ENCODE measurements at places on chromosomes 11 and 22.

GRCh38 chr22:48256041-48256739, 1493.7 kb downstream of the TBC1D22A start:
- DNase-seq = no peak

DNA sequence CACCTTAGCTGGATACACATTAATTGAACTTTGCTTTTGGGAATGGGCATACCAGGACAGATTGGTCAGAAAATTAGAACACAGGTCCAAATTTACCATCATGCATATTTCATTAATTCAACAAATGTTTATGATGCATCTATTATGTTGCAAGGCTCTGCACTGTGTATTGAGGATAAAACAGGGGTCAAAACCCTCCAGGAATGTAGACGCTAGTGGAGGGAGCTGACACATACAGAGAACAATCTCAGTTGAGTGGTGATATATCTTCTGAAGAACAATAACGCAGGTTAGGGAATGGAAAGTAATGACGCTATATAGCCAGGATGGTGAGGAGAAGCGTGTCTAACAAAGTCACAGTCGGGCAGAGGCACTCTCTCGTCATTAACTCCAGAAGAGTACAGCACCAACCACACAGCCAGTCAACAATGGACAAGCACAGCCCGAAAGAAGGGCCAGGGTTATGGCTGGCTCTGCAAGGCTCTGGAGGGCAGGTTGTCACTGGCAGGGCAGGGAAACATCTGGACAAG, 3.8 kb downstream of the FLI1 start:
- no peak for DNase-seq

- no peak for DNase-seq
Observed at GRCh38 chr11:71426413-71426812, 21.8 kb downstream of the DHCR7 start.

GRCh38 chr11:116537709-116538108, 235.1 kb downstream of the BUD13 start:
- no peak for DNase-seq

GRCh38 chr11:121091492-121092152, 9.4 kb upstream of the TECTA start:
- DNase-seq = no peak

- DNase-seq = no peak
Observed at GRCh38 chr11:133104009-133104744, 428.1 kb downstream of the OPCML start.

GRCh38 chr22:17130199-17130598, 9.0 kb upstream of the TMEM121B start:
- no peak for DNase-seq

DNA sequence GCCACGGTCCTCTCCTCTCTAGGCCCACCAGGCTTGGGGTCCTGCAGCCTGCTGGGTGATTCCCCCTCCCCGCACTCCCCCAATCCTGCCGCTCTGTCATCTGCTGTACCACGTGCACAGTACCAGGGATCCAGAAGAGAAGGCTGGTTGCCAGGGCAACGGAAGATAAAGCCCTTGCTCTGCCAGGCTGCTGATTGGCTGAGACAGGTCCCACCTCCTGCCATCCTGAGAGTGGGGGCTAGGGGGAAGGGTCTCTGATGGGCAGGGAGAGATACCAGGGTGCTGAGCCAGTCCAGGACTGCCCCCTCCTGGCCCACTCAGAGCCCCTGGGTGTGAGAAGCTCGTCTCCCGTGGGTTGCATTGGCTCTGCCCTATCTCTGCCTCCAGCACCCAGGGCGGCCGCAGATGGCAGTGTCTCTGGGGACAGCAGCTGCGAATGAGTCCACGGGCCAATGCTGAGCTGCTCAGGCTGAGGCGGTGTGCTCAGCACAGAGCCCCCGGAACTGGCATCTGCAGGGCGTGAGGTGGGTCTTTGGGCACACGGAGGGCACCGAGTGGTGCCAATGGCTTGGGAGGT, at the start of gene SMIM45:
Gene SMIM45, plus strand, starts transcription at position 253 of the 577 bp plus-strand sequence.
- no peak for DNase-seq

DNA sequence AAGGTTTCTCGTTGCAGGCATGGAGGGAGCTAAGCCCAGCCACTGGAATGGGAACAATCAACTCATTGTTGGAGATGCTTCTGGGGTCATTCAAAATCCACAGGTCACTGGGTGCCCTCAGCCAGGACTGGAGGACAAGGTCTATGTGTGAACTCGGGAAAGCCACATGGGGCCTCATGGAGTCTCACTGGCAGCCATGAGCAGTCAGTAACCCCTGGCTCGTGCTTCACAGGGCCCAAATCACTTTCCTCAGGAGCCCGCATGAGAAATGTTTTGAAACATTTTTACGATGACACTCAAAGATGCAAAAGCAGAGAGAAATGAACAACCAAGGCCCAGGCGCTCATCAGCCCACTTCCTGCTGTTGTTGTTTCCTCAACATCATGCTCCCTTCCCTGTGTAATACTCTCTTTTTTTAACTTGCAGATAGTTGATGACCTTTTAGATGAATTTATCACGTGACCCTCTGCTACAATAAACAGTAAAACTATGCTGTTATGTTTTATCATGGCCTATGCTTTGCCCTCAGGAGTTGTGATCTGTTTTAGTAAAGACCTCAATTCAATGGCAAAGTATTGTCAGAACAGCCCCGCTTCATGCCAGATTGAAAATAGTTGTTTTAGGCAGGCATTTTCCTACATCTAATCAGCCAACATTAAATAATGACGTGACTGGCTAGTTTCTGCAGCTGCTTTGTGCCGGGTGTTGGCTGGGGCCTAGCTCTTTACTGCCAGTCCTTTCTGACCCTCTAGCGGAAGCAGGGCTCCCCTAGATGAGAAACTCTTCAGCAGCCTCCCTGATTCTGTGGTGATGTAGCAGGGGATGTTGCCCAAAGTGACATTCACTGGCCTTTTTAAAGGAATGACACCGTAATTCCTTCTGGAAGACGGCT, 39.7 kb downstream of the ADAMTS15 start:
- DNase-seq = no peak

- no peak for DNase-seq
Observed at GRCh38 chr22:27019827-27020226, 362.4 kb downstream of the MIAT start.

DNA sequence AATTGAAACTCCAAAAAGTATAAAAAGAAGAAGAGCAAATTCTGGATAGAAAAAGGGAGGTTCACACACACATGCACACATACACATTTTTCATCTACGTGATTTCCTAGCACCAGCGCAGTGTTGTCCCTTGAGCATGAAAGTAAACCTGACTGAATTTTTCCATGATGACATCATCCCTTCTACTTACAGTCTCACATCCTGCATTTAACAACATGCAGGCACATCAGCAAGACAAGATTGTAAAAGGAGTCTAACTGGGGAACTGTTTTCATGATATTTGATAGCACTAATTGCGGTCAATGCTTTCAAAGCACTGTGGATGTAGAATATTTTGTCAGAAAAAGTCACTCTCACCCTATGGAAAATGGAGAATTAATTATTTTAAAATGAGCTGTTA, 36.6 kb downstream of the GAS2 start:
- no peak for DNase-seq

GRCh38 chr11:75163921-75164849, 13.3 kb downstream of the SLCO2B1 start:
- no peak for DNase-seq

GRCh38 chr22:46373159-46373558, 37.6 kb downstream of the TRMU start:
- DNase-seq = no peak

DNA sequence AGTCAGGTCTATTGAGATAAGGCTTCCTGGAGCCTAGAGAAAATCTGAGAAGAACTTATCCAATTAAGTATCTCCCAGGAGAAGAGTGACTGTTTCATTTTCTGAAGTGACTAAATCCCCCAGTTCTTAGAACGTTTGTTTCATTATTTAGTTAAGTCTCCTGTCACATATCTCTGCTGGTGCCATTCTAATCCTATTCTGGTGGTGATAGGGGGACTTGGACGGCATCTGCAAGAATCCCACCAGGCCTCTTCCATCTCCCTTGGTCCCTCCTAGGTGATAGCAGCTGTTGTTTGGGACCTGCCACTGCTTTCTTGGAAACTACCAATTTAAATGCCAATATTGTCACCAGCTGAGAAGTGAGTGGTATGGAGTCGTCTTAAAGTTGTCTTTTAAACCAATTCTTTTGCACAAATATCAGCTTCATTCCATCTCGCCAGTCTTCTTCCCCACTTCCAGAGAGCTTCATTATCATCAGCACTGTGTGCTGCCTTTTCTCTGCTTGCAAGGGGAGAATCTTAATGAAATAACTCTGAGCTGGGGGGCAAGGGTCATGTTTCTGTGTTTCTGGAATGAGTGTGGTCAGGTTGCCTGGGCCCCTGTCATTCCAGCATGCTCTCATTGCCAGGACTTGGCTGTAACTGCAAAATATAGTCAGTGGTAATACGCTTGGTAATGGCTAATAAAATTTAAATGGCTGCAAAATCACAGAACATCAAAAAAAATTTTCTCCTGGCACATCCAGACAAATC, 104.8 kb downstream of the LDLRAD3 start:
- no peak for DNase-seq

DNA sequence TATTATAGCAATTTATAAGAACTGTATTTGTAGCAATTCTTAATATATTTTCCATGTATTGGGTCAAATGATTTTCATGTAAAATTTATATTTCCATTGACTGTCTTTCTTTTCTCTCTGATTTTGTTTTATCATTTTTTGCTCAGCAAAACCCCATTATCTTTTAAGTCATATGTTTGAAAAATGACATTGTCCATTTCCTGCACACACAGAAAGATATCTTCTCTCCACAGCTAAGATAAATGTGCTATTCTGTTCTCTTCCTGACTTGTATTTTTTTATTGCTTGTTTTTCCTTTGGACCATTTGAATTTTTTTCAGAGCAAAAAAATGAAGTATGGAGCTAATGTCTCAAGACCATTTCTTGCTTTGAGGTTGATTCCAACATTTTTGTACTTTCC, 6.3 kb upstream of the LRRC55 start:
- no peak for DNase-seq

DNA sequence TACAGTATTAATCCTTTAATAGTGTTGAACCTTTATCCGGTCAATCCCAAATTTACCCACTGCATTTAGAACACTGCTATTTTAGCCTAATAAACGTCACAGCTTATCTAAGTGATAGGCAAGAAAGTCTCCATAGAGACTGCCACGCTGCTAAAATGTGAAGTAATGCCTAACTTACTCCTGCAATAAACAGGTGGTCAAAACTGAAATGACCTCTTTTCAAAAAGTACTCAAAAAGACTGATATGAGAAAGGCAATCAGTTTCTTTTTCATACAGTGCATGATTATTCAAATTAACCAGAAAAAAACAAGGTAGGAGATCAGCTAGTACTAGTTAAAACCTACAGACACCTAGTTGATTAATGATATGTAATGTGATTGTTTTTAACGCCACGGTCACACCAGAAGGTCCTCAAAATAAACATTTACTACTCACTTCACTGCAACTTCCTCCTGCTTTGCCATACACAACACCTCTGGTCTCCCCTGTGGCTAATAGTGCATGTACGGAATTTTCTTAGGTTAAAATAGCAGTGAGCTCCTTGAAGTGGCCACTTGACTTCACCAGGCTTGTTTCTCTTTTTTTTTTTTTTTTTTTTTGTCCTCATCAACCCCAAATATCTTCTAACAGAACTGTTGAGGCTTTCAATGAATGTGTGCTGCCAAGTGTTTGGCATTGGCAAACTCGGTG, 8.8 kb downstream of the ATP5MG start:
- DNase-seq = no peak

DNA sequence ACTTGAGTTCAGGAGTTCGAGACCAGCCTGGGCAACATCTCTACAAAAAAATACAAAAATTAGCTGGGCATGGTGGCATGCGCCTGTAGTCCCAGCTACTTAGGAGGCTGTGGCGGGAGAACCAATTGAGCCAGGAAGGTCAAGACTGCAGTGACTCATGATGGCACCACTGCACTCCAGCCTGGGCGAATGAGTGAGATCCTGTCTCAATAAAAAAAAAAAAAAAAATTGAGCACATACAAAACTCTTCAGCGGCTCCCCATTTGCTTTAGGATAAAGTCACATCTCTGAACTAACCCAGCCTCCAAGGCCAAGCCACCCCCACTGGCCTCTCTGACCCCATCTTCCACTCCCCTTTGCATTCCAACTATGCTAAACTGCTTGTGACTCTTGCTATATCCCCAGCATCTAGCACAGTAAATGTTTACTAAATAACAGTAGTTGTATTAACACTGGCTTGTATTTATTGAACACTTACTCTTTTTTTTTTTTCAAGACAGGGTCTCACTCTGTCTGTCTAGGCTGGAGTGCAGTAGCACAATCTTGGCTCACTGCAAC, 28.9 kb downstream of the CREB3L1 start:
- DNase-seq = no peak

DNA sequence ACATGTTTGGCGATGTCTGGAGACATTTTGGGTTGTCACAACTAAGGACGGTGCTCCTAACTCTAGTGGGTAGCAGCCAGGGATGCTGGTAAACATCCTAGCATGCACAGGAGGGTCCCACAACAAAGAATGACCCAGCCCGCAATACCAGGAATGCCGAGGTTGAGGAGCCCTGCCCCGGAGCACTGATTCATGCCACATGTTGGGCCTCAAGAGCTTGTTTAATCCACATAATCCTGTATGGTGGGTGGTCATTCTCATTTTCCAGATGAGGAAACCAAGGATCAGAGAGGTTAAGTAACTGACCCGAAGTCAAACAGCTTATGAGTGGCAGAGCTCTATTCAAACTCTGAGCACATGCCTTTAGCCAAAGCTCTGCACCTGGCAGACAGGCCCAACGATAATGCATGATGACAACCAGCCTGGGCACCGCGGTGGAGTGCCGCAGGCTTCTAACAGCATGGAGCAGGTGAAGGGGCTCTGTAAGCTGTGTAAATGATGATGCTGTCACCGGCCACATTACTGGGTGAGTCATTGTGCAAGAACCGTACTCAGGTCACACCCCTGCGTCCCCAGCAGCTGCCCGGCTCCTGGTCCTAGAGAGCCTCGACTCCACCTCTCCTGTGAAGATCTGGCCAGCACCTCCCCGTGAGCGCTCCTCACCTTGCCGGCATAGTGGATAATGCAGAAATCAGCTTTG, 58.6 kb downstream of the APOL1 start:
- DNase-seq = no peak

DNA sequence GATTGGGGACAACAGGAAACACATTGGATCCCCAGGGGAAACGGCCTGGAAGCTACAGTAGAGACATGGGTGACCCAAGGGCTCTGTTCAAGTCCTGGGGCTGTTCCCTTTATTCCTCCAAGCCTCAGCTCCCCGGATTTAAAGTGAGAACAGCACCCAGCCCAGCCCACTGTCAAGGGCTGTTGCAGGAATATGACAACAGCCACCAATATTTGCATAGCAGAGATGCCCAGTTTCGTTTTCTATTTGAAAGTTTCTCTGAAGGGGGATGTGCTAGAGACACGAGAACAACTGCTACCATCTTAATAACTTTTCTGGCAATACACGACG, 81.1 kb upstream of the WNT7B start:
- DNase-seq = peak; percentile 12

- no peak for DNase-seq
Observed at GRCh38 chr22:42817556-42817955, 39.5 kb downstream of the ARFGAP3 start.

Measured in right forelimb (tissue), 1 donor.